ENCODE measurements at places on chromosomes 12 and 14.

DNA sequence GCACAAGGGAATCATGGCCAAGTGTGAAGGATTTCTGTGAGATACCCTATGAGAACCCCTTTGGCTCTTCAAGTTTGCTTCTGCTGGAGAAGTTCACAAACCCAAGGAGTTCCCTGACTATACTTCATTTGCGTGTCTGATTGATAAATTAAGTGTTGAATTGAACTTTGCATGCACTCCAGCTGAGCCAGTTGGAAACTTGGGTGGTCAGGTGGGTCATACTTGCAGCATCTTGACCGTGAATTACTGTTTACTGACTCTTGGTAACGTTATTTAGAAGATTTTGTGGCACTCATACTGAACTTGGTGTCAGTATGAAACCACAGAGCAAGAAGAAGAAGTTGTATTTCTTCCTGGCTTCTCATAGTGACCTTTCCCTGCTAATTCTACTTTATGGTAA is 77.5 kb downstream of the TGFB3 start:
- no peak for DNase-seq

- DNase-seq, result no peak
Observed at GRCh38 chr12:23947395-23947794, 2.1 kb downstream of the SOX5 start.

DNA sequence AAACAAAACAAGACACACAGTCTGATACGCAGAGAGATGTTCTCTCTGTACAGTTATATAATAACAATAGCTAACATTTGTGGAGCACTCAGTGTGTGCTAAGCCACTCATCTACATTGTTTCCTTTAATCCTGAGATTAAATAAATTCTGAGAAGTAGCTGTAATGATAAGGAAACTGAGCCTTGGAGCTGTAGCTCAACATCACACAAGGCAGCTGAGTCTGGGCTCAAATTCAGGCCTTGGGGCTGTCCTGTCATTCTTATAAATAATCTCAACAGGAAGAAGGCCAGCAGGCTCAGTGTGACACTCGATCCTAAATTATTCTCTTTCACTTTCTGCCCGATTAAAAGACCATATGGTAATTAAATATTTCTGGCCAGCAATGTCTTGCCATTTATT is 24.5 kb downstream of the CDKN1B start:
- DNase-seq, result no peak

DNA sequence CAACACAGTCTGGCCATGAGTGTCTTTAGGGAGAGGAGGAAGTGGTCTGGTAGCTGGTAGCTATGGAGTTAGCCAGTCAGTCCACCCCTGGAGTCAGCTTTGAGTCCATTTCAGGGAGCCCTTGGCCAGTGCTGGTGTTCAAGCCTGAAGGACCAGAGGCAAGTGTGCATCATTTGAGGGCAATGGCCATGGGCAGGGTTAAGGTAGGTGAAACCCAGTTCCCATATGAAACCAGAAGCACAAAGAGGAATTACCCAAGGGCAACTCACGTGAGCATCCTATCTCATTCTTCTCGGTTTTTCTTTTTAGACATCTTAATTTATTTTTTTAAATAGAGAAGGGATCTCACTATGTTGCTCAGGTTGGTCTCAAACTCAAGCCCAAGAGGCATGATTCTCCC is 61.3 kb upstream of the ACTN1 start:
- DNase-seq, result no peak

- DNase-seq, result no peak
Observed at GRCh38 chr12:7016958-7017571, 1.2 kb downstream of the LPCAT3 start.

GRCh38 chr14:31876741-31877140 is 200.4 kb upstream of the ARHGAP5 start:
- DNase-seq, result no peak

GRCh38 chr12:72618764-72619163 is 346.6 kb downstream of the TRHDE start:
- DNase-seq, result no peak

DNA sequence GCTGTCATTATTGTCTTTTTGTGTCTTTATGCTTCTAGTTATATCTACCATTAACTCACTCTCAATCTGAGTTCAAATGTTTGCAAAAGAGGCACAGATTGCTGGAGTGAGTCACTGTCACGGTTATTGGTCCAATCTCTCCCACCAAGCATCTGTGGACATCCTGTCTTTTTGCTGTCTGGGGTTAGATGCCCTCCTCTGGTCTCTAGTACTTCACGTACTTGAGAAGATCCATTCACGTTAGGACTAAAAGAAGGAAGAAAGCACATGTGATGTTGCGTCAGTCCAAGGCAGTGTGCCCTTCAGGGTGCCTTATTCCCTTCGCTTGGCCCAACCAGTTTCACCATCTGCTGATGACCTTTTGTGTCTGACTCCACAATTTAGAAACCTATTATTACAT is 72.3 kb upstream of the STXBP6 start:
- DNase-seq, result no peak

- no peak for DNase-seq
Observed at GRCh38 chr14:44361083-44361482, 146.0 kb downstream of the FSCB start.

GRCh38 chr14:91009501-91010152 is 50.8 kb downstream of the RPS6KA5 start:
- DNase-seq, result no peak
